Astrocyte (in vitro differentiated cells and primary cell): ENCODE measurements at places on chromosomes 2 and 18.

DNA sequence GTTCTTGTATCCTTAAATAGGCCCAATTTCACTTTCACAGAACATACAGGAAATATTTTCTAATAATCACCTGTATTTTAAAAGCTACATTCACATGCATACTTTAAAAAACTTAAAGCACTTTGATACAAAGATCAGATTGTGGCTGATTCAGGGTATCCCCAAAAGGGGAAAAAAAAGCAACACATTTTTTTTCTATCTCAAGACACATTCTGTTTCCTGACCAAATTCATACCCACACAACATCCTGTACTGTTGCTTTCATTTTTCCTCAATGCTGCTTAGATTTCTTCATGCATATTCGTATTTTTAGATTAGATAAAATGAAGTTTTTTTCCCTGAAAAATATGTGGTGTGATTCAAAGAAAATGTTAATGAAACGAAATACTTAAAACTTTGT is 122.5 kb downstream of the TMEFF2 start:
- no peak for DNase-seq

DNA sequence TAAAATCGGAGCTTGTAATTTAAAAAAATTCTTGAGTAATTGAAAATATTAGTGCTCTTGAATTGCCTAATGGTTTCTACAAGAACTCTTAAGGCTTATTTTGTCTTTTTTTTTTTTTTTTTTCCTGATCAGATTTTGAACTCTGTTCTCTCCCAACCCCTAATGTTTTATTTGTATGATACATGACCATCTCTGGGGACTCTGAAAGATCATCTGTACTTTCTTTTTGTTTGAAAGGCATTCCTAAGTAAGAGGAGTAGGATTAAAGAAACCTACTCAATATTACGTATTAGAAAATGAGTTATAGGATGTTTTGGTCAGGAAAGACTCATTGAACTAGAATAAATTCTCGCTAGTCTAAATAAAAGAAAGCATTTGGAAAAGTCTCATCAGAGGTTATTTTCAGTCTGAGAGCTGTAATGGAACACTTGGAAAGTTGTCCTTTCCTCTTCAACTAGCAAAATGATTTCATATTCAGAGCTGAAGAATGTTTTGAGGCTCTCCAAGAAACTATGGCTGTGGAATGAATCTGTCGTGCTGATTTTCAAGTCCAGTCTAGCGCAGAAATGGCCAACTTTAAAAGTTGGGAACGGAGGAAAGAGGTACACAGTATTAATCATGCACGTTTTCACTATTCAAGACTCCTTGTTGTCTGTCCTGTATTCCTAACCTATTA is 182.7 kb downstream of the PRPF40A start:
- DNase-seq, result peak; percentile 27

DNA sequence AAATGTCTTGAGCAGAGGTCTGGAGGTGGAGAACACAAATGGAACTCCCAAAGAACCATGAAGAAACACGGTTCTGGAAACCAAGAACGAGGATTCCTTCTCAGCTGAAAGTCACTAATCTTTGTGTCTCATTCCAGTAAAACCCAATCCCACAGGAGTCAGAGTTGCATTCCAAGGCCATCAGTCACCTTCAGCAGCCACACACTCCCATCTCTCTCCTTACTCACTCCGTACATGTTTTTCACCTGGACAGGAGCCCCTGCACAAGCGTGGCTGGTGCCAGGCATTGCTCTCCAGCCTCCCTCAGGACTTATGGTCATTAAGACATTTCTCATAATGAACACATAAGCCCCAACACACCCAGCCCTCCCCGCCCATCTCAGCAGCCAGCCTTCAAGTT is 175.4 kb upstream of the SIX2 start:
- peak; percentile 83 for DNase-seq

- no peak for DNase-seq
These were observed 51.5 kb downstream of the UGP2 start for GRCh38 chr2:63893163-63893562.

- no peak for DNase-seq
These were observed 48.0 kb upstream of the LPIN2 start for GRCh38 chr18:3060667-3061580.

DNA sequence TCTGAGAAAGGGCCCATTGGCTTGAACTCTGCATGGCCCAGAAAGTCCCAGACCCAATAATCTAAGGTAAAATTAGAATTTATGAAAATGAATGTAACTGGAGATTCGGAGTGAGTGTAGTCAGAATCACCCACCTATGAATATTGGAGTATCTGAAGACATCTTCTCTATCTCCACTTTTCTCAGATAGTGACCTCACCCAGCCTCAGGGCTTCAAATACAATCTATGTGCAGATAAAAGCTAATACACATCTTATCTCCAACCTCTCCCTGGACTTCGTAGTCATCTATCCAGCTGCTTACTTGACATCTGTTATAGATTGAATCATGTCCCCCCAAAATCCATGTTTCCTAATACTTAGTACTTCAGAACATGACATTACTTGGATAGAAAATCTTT is 263.2 kb downstream of the RAD51AP2 start:
- no peak for DNase-seq

GRCh38 chr18:54957996-54958395 is 1.3 kb downstream of the CCDC68 start:
- DNase-seq, result no peak

GRCh38 chr2:217611056-217611455 is 391.7 kb downstream of the TNS1 start:
- no peak for DNase-seq

DNA sequence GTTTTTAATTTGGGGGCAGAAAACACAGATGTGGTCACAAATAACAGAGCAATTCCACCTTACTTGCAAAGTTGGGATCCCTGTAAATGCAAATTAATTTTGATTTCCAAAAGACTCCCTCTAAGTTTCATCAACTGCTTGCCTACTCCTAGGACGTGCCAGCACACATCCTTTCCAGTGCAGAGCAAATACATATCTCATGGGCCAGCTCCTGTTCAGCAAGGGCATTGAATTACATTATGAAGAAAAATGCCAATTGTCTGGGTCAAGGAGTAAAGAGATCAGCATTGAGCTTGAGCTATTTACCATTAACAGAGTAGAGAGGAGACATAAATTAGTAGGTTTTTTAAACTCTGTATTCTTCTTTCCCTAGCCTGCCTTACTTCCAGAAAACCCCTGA is 18.8 kb downstream of the PID1 start:
- no peak for DNase-seq

DNA sequence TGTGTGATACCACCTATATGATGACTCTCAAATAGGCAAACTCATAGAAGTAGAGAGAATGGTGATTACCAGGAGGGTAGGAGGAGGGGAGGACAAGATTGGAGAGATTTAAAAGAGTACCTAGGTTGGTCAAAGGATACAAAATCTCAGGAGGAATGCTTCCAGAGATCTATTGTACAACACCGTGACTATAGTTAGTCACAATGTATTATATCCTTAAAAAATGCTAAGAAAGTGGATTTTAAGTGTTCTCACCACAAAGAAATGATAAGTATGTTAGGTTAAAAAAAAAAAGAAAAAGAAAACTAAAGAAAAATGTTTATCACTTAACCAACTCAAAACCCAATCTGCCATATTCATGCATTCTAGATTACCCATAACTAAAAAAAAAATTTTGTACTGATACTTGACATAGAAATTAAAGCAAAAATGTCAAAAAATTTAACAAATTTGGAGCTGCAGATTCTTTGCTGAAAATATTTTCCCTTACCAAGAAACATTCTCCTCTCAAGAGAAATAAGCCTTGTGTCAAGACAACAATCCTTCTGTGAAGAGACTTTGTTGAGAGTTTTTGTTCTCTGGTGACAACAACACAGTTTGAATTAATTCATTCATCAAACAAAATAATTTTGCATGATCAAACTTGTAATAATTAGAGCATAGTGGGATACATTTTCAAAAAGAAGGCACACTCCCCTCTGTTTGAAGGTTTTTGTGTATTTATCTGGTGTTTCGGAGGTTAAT is 213.1 kb downstream of the DNER start:
- peak; percentile 47 for DNase-seq

DNA sequence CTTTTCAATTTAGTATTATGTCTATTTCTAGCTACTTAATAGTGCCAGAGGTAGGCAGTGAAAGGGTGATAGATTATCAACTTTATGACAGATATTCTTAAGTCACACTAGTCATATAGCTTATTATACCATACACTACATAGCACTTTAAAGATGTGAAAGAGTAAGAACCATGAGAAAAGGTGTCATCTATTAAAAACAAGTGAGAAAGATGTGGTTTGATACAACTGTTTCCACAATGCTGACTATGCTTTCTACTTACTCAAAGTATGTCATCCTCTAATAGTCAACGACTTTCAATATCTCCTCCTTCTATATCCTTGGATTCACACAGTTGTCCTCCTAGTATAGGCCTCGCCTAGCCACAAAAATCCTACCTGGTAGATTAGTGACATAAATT is 132.9 kb upstream of the WDSUB1 start:
- DNase-seq, result no peak

DNA sequence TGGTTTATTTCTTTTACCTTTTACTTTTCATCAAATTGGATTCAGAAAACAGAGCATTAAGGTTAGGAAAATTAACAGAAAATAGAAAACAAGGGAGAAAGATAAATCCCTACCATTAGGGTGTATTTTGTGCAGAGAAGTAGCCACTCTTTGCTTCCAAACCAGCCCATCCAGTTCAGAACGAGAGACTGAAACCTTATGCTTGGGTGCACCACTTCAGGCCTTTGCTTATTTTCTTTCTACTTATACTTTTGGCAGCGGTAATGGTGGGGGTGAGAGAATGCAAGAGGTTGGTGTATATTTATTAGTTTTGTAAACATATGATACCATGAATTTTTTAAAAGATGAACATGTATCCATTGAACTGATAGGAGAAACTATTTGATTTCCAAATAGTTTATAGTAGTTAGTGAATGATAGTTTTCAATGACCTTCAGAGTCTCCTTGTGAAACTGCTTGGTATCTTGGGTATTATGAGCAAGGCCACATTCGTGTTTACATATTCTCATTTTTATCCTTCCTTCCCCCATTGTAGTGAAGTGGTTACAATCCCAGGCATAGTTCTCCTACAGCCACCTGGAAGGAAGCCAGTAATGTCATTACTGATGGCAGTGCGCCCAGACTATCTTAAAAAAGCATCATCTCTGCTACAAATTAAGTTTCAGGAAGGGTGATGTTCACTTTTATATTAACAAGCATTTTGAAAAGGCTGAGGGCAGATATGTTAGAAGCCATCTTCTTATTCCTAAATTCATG is 60.8 kb downstream of the MFSD6 start:
- peak; percentile 93 for DNase-seq

GRCh38 chr18:949724-950631 is 45.3 kb downstream of the ADCYAP1 start:
- no peak for DNase-seq

GRCh38 chr2:136104977-136105376 is 13.0 kb downstream of the CXCR4 start:
- DNase-seq, result no peak

DNA sequence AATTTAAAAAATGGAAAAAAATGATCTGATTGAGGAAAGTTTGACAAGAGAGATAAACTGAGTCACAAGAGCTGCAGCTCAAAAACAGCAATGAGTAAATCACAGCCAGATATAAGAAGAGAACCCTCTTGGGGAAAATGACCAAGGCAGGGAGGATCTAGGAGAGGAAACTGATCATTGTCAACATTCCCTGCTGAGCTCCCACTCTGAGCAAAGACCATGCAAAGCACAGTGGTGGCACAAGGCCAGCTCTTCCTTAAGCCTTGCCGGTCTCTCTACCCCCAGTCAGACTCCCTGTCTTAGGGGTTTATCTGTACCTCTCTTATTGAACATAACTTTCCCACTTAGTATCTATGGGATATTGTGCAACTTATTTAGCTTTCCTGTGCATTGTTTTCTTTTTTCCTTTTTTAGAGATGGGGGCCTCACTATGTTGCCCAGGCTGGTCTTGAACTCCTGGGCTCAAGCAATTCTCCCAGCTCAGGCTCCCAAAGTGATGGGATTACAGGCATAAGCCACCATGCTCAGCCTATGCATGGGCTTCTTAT is 54.0 kb upstream of the PPP1CB start:
- DNase-seq, result no peak

DNA sequence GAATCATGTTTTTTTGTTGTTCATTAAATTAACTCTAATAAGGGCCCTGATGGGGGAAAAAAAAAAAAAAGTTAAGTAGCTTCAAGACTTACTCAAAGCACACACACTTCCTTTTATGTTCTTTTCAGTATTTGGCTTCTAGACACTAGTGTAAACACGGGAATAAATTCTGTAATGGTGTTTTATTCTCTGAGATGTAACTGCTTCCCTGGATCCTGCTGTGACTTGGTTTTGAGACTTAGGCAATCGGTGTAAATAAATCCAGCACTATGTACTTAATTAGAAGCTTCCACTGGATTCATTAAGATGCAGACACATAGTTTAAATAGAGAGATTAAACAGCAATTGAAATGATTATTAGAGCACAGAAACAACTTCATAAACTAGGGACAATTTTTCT is 26.1 kb upstream of the AP1S3 start:
- no peak for DNase-seq
